ENCODE measurements at places on chromosomes 3 and 15.

DNA sequence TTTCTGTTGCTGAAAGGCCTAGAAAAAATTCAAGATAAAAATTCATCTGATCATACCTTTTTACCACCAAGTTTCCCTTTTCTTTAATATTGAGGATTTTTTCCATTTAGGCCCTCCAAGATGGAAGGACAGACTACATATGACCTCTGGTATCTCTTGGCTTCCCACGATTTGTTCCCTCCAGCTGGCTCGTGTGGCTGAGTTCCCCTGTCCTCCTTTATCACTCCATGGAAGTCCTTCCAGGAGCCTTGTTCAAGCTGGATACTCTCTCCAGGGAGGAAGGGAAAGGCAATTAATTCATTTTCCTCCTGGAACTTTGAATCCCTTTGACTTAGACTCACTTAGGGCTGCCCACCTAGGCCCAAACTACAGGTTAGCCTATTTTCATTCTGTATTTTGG is 110.6 kb downstream of the CFAP44 start:
- DNase-seq, result no peak

- no peak for DNase-seq
Observed at GRCh38 chr15:28967066-28967465, 81.3 kb downstream of the APBA2 start.

DNA sequence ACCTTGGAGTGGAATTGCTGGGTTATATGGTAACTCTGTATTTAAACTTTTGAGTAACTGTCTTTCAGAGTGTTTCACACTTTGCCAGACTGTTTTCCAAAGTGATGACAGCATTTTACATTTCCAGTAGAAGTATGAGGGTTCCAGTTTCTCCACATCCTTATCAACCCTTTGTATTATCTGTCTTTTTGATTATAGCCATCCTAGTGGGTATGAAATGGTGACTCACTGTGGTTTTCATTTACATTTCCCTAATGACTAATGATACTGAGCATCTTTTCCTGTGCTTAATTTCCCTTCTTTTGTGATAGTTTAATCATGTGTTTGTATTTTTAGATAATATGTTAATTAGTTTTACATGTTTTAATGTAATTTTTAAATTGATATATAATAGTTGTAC is 138.1 kb upstream of the DAZL start:
- DNase-seq, result no peak

GRCh38 chr3:36648241-36649034 is 115.9 kb downstream of the DCLK3 start:
- no peak for DNase-seq

DNA sequence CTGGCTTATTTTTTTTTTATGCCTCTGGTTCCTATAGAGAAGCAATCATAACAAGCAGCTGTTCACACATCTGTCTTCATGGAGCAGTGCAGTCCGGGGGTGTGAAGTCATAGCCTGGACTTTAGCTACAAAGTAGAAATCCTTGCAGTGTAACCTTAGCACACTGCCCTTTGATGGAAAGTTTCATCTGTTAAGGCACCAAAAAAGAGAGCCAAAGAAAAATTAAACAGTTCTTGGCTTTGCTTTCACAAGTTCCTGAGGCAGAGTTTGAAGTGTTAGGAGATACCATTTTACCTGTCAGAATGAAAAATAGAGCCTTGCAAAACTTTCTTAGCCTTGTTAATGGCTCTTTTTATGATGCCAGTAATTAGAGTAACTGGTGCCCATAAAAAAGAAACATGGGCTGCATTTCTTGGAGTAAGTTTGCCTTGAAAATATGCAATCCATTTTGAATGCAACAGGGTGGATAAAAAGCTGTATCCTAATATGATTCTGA is 84.1 kb downstream of the PIK3R4 start:
- no peak for DNase-seq

- no peak for DNase-seq
Observed at GRCh38 chr3:137766041-137766875, 2.1 kb downstream of the SOX14 start.

GRCh38 chr15:99143242-99143641 is 38.4 kb downstream of the SYNM start:
- DNase-seq, result no peak

DNA sequence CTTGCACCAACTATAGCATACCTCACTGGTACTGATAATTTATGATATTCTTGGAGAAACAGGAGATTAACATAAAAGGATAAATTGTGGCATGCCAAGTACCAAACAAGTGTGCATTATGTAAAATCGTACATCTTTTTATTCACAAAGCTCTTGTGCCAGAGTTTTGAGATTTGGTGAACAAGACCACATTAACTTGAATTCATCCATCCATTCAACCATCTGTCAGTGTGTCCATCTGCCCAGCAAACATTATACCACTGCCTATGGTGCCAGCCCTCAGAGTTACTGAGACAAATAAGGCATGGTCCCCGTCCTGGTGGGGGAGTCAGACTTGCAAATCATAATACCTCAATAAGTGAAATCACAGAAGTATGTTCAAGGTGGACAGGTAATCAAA is 17.0 kb upstream of the NEO1 start:
- no peak for DNase-seq

DNA sequence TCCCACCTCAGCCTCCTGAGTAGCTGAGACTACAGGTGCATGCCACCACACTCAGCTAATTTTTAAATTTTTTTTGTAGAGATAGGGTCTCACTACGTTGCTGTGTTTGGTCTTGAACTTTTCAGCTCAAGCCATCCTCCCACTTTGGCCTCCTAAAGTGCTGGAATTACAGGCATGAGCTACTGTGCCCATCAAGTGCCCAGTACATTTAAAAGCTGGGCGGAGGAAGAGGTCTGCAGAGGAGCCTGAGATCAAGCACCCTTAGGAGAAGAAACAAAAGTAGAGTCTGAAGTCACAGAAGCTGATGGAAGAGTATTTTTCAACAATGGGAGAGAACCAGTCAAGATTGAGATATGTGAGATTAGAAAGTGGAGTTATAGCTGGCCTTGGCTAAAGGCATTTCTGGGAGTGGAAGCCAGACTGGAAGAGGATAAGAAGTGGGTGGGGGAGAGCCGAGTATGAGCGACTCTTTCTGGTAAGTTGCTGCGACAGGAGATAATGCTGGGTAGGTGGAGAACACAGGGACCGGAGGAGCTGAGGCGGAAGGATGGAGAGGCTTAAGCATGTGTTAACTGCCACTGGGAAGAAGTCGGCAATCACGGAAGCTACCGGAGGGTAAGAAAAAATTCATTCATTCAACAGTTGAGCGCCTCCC is 782 bp upstream of the IREB2 start:
- no peak for DNase-seq

DNA sequence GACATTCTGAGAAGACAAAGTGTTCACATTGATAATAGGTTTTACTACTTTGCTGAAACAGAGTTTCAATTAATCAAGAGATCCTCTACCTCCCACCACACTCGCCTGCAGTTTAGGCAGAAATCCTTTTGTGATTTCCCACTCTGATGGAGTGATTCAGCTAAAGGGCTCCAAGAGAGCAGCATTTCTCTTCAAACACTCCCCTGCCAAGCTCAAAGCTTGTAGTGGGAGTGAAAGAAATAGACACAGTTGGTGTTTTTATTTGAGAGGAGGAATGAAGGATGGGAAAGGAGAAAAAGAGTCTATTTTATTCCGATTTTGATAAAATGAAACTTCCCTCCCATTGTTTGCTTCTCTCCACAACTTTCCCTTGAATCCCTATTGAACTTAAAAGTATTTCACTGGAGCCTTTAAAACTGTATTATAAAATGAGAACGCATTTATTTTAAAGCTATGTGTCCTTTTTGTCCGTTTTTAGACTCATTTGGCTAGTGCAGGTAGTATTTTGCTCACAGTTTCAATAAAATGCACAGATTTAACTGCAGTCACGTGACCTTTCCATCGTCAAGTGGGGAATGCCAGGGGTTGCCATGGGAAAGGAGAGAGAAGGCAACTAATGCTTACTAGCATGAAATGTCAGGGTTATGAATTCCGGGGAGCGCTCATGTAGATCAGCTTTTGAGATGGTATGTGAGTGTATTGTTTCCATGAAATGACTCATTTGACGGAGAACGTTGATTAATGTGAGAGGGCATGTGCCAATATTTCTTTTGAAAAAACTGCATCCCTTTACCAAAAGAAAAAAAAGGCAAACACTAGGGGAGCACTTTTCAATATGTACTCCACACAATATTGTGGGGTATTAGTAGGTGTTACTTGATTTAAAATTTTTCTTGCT is 7.7 kb upstream of the OSBPL11 start:
- DNase-seq, result no peak

DNA sequence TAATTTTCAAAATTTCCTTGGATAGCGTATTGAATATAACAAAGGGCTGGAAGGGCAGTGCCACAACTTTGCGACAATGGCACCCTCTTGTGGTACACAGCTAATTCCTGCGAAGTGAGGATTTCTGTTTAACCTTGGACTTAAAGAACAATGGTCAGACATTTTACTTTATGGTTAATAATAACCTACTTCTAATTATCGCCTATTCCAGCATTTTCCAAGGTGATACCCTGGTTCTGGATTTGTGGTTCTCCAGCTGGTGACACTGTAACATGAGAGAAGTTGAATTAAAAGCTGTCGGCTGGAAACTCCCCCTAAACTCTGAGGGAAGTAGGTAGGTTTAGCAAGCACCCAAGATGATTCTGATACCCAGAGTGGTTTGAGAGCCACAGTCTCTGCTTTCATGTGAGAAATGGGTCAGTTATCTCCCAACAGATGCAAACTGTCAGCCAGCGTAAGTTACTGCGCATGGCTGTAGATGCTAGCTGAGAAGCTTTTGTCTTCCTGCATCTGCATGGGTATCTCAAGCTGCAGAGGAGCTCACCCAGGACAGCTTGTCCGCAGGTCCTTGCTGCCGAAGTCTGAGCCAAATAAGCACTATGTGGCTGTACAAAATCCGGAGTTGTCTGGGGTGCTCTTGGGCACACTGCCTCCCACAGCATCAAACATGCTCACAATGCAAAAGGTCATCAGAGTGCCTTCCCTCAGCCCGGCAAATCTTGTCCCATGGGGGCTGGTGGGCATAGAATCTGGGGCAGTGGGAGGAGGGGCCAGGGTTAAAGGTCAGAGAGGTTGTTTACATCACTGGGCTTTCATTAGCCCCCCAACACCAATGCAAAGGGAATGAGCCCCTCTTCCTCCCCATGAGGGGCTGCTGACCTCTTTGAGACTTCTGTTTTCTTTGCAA is 6.6 kb upstream of the CHSY1 start:
- DNase-seq, result peak; percentile 75

- DNase-seq, result no peak
Observed at GRCh38 chr3:114803042-114803695, 343.9 kb downstream of the ZBTB20 start.

DNA sequence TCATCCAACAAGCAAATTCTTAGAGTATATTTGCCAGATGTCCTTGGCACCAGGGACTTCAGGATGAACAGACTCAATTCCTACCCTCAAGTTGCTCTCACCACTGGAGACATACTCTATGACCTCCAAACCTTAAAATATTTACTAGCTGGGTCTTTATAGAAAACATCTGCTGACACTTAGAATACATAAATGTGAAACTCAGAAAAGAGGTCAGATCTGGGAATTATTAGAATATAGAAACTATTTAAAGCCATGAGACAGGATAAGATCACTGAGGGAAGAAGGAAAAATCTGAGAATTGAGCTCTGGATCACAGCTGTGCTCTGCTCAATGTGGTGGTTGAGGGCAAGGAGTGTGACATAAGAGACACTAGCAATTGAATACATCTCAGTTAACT is 695.4 kb upstream of the UBE2E2 start:
- no peak for DNase-seq

GRCh38 chr3:87575550-87575949 is 299.2 kb upstream of the POU1F1 start:
- DNase-seq, result no peak

DNA sequence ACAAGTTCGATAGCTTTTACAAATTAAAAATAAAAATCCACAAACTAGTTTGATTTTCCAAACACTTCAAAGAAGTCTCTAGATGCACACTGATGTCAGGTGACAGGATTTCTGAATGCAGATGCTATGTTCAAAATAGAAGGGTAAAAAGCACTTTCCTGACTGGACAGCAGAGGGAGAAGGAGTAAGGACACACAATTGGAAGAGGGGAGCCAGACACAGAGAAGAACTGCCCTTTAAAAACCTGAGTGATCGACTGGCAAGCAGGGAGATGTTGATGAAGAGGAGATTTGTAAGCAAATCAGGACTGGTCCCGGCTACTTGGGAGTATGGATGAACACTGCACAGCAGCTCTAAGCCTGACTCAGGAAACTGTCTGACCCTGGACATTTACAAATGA is 612.8 kb downstream of the MAGI1 start:
- DNase-seq, result no peak

DNA sequence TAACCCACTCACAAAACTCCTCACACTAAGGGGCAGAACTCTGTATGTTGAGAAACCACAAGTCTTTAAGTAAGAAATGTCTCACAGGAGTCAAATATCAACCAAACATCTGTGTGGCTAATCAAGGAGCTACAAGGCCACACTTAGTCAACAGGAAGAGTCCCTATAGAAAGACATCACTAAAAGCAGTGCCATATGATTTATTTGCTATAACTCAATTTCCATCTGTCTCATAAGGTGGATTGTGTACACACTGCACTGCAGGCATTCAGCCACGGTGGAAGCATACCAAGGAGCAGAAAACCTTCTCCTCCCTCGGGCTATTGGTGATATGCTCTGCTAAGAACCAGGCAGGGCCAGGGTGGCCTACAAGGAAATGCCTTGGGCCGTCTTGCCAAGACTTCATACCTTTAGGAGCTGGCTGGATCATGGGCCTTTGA is 197.6 kb upstream of the CFAP20DC start:
- DNase-seq, result no peak

DNA sequence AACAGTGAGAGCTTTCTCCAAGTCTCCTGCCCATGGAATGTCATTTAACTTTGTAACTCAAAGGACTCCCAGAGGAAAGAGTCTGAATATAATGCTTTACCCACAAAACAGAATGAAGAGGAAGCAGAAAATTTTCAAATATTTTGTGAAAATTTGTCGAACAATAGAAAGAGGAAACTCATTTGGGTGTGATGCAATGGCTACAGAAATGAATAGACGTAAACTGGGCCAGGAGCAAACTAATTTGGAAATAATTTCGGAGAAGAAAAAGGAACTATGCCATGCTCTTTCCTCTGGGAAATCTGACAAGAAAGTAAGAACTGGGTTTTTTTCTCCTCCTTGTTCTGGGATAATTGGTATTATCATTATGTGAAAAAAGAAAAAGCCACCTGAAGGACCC is 11.2 kb upstream of the SUMF1 start:
- peak; percentile 34 for DNase-seq

DNA sequence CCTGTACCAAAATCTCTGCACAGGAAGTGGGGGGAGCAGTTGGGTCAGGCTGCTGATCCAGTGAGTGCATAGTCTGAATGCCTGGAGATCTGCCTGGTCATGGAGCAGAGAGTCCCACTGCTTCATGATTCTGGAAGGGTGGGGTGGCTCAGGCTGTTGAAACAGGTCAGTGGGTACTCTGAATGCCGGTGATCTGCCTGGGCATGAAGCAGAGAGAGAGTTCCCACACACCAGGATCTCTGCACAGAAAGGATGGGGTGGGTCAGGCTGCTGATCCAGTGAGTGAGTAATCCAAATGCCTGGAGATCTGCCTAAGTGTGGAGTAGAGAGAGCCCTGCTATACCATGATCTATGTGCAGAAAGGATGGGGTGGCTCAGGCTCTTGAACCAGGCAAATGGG is 16.1 kb upstream of the GCSAM start:
- no peak for DNase-seq
